Renal cortical epithelial cell (primary cell): ENCODE measurements at places on chromosomes 11 and 22. TPM values are rescaled to one million over a fixed set of nuclear protein-coding genes. Genes with fewer than 3 reads are reported as not detected.

DNA sequence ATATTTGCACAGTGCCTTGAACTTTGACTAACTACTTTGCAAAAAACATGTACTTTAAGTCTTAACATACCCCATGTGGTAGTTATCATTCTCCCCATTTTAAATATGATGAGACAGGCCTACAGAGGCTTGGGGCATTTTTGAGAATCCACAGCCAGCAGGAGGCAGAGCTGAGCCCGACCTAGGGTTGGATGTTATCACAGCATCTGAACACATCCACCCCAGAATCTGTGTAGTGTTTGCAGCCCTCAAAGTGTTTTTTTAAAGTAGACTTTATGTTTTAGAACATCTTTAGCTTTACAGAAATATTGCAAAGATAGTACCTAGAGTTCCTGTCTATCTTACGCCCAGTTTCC, 17.6 kb downstream of the OTOG start:
- no peak for DNase-seq

DNA sequence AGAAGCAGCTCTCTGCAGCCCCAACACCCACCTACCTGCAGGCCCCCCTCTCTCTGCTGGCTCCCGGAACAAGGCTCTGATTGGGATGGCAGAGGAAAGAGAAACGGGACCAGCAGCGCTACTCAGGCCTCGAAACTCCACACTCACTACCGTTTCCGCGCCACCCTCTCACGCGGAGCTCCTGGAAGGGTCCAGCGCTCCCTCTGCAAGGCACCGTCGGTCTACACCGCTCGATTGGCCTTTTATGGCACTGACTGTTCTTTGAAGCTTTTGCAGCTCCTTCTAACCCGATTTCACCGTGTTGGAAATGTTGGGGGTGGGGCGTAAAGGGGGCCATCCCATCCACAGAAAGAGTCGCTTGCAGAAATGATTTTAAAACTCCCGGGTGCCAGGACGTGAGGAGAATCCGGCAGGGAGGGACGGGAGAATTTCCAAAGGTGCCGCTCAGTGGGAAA, 323 bp upstream of the PANX1 start:
- no peak for DNase-seq

DNA sequence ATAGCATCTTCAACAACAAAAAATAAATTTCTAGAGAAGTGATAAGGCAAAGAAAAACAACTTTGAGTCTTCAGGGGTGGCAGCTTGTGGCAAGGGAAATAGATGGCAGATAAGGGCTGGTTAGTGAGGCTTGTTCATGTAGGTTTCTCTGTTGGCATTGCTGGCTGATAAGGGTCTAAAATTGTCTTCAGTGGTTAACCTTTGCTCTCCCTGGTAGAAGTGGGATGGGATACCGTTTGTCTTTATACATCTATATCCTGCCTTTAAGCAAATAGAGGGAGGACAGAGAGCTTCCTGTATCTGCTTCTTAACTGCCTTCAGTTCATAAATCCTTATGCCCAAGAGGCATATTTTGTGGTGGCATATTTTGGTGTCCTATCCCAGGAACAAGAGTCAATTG, 57.1 kb downstream of the TRAF6 start:
- no peak for DNase-seq

DNA sequence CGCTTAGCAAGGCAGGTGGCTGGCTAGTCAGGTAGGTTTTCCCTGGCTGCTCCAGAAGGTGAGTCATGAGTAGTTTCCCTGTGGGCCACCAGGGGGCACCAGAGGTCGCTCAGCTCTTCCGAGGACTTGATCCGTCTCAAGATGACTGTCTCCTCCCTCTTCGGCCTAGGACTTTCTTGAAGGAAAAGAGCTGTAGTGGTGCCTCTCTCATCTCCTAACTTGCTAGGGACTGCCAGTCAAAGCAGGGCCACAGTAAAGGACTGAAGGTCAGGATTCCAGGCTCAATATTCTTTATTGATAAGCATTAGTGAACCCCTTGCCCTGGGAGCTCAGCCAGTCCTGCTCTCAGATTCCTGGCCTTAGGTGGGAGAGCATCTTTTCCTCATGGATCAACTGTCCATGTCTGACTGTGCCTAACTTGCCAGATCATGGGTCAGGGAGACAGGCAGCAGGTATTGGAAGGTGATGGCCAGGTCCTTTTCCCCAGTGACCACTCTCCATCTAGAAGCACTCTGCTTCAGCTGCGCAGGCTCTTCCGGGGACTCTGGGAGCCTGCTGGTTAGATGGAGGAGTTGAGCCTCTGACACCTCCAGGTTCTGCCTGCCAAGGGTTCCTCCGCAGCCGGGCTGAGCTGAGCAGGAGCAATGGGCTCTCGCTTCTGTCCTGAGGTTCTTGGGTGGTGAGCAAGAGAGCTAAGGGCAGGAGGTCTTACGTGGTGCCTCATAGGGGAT, 1.9 kb downstream of the POLD4 start:
- DNase-seq: peak; percentile 79

Gene RAB39A
- 0.10 TPM in 1 of 2 replicates, not detected in the other for total RNA-seq

- no peak for DNase-seq
Measured at GRCh38 chr22:41672780-41673509, 15.7 kb downstream of the SNU13 start.

- peak; percentile 69 for DNase-seq
Measured at GRCh38 chr11:111676878-111677585, 74.8 kb downstream of the SIK2 start.

DNA sequence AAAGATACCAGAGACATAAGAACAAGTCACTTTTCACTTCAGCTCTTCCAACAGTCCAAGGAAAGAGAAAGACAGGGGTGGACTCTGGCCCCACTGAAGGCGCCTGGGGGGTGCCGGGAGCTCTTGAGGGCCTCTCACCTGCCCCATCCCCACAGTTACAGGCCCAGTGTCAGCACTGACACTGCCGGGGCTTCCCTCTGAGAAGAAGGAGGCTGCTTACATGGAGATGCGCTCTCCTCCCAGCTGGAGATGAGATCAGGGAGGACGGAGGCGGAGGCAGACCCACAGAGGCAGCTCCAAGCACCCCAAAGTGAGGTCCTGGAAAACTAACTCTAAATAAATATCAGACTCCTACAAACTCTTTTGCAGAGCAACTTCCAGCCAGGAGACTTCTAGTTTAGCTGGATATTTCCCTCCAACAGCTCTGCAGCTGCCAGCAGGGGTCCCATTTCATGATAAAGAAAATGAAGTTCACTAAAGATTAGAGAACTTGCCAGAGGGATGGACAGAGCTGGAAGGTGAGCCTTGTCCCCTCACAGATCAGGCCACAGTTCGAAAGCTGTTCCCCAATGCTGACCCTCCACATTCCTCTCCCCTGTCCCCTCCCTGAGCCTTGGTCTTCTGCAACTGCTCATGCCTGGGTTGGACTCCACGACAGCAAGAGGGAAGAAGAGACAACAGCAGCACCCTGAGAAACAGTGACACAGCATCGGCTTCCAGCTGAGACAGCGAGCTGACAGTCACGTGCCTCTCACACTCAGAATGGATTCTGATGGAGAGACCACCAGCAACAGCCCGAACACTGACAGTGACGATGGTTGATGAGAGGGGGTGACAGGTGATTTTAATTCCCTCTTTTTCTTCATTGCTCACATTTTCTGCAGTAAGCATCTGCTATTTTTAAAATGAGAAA, 5.8 kb downstream of the CARS1 start:
- DNase-seq: no peak

Gene ANGPTL5
- total RNA-seq: not detected in 2 replicates

GRCh38 chr11:7020183-7020917, at the start of the genes NLRP14 and ZNF214:
Gene NLRP14, plus strand, starts transcription at chr11:7020479. Its CDS starts 18,108 bp downstream, at chr11:7038587.
Gene ZNF214, minus strand, starts transcription at chr11:7020346. Its CDS starts 17,511 bp downstream, at chr11:7002835.
- DNase-seq: peak; percentile 87

DNA sequence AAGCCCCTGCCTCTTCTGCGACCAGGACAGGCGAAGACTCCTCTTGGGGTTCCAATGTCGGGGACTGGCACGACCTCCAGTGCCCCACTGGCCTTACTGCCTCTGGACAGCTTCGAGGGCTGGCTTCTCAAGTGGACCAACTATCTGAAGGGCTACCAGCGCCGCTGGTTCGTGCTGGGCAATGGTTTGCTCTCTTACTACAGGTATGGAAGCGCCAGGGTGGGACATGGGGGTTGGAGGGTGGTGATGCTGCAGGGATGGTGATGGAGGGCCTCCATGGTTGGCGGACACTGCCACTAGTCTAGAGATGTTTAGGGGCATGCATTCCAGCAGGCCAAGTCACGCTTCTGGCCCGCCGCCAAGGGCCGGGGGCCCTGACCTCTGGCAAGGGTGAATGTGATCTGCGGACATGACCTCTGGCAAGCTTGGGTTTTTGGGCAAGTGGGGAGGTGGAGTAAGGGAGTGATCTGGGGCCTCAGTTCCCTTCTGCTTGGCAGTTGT, 727 bp downstream of the OSBP2 start:
- DNase-seq: no peak

DNA sequence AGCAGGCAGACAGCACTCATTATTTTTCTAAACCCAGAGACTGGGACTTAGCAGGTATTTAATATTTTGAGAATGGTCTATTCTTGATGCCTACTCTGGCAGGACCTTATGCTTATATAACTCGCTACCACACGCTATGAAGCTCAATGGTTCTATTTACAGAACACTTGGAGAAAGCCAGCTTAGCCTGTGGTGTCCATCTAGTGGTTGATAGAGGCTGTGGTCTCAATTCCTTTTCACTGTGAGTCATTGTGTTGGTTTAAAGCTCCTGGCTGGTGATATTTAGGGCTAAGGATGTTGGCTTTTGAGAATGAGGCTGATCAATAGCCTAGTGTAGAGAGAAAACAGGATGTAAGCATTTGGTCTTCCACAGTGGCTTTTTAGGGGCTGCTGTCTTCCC, 206.4 kb downstream of the DBX1 start:
- DNase-seq: peak; percentile 93

Gene CENPM
- total RNA-seq: 1.8 and 10.8 TPM in 2 replicates

DNA sequence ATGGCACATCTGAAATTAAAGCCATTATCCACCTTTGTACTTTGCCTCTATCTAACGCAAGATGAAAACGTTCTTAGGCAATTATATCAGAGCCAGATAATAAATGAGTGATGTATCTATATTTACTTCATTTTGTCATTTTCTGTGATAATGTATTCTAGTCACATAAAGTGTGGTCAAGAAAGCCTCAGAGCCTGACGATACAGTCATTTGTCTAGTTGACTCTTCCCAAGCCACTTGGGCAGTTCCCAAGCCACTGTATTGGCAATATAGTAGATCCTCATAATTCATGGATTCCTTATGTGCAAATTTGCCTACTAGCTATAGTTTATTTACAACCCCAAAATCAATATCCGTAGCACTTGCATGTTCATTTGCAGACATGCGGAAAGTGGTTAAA, 7.8 kb downstream of the HOATZ start:
- no peak for DNase-seq

Gene ASPHD2
- total RNA-seq: 5.4 and 5.6 TPM in 2 replicates
